ENCODE measurements at places on chromosomes 1 and 21. TPM values are rescaled to one million over a fixed set of nuclear protein-coding genes. Genes with fewer than 3 reads are reported as not detected.
A peak's percentile ranks its signal among the peaks of the same experiment; 100 is the strongest.

GCSAML gene
- 0.19 TPM for total RNA-seq

- peak; percentile 32 for DNase-seq
Measured at GRCh38 chr1:7703321-7704213, 67.5 kb upstream of the VAMP3 start.

GRCh38 chr21:38351961-38352521, 95.2 kb downstream of the KCNJ15 start:
- DNase-seq, result no peak

DNA sequence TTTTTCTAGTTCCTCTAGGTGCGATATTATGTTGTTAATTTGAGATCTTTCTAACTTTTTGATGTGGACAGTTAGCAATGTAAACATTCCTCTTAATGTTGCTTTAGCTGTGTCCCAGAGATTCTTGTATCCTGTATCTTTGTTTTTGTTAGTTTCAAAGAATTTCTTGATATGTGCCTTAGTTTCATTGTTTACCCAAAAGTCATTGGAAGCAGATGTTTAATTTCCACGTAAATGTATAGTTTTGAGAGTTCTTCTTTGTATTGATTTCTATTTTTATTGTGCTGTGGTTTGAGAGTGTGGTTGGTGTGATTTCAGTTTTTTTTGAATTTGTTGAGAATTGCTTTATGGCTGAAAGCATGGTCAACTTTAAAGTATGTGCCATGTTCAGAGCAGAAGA, 319.4 kb downstream of the PTBP2 start:
- DNase-seq, result no peak

- no peak for DNase-seq
Measured at GRCh38 chr21:17726047-17726829, 92.9 kb downstream of the C21orf91 start.

Data from left ventricle myocardium inferior (tissue), 1 donor.